PC-3 (cell line): ENCODE measurements at places on chromosomes 6 and 20. TPM values are rescaled to one million over a fixed set of nuclear protein-coding genes. Genes with fewer than 3 reads are reported as not detected.

DNA sequence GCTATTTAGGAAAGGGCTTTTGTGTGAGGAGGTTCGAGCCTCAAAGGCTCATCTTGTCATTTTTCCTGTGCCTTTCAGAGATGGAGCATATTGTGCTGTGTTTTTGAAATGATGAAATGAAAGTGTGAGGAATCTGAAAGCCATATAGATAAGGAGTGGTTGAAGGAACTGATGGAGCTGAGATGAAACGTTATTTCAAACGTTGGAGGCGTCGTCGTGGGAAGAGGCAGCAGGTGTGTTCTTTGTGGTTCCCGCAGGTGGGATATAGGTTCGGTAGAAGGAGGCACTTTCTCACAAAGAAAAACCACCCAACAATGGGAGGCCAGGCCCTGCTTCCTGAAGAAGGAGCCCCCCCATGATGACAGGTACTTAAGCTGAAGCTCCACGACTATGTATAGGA, 83.2 kb upstream of the SNAP25 start:
- H3K27ac ChIP-seq, result no peak overlapping the region
- H3K4me1 ChIP-seq, result no peaks in the 10 kb centered on the region
- H3K27me3 ChIP-seq, result peaks cover 73% of the 10 kb centered on the region

DNA sequence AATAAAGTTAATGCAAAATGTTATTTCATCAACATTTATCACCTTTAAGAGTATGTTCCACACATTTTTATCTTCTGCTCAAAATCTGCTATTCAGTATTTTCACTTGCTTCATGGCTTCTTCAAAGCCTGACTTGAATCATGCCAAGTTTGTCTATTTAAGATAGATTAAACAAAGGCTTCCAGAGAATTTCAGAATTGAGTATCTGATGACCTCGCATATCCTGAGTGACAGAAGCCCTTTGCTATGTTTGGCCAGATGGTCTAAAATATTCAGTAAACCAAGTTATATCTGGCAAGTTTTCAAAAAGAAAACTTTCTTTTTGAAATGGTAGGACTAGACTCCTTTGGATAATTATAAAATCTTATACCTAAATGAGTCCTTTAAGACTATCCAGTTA, 348.9 kb upstream of the KCNQ5 start:
- H3K4me3 ChIP-seq, result no peak overlapping the region
- DNase-seq, result no peak
- no peaks in the 10 kb centered on the region for H3K36me3 ChIP-seq
- H3K27ac ChIP-seq, result no peak overlapping the region
- H3K27me3 ChIP-seq, result no peaks in the 10 kb centered on the region

DNA sequence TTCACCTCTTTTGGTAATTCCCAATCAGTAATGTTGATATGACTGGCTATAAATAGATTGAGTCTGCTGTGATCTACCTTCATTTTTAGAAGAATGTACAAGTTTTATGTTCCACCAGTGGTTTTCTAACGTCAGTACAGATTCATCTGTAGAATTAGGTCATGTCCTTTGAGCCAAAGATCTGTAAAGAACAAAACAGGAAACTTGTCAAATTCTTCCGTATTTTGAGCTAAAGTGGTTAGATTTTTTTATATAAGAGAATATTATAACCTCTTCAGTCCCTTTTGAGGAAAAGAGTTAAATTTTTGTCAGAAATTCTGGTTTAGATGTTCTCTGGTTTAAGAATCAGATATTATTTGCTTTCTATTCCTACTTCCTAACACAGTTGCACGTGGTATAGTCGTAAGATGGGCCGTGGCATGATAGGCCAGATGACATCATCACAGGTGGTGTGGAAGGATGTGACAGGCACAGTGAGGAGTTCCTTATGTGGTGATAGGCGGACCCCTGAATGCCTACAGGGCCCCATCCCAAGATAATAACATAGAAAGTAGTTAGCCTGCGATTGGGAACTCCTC, 62.3 kb downstream of the SNX9 start:
- H3K4me3 ChIP-seq, result no peak overlapping the region
- DNase-seq, result no peak
- no peaks in the 10 kb centered on the region for H3K27me3 ChIP-seq
- no peak overlapping the region for H3K27ac ChIP-seq
- no peaks in the 10 kb centered on the region for H3K4me1 ChIP-seq

- peaks cover 21% of the 10 kb centered on the region for H3K4me1 ChIP-seq
- H3K27me3 ChIP-seq, result no peaks in the 10 kb centered on the region
- no peak overlapping the region for H3K4me3 ChIP-seq
- DNase-seq, result no peak
Observed at GRCh38 chr6:137937834-137938233, 70.8 kb downstream of the TNFAIP3 start.

GRCh38 chr20:95215-95614, 7.7 kb downstream of the DEFB125 start:
- H3K27me3 ChIP-seq, result peaks cover 27% of the 10 kb centered on the region; the same call in 1 of the 2 replicates
- H3K4me3 ChIP-seq, result no peak overlapping the region
- no peak for DNase-seq
- H3K27ac ChIP-seq, result no peak overlapping the region

DNA sequence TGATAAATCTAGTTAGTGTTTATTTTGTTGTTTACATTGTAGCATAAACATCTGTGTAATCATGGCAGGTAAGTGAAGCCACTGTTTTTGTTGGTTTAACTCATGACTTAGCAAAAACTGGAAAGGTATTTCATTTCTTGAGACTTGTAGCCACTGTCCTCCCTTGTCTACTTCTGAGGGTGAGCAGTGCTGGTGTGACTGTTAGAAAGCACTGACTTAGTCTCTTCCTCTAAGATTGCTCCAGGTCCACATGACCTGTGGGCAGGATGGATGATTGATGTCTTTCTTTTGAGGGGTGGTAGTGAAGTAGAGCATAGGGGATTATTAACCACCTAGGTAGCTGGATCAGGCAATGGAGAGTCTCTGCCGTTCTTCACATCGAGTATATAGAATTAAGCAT, 203.8 kb downstream of the ARID1B start:
- H3K4me1 ChIP-seq, result peaks cover 38% of the 10 kb centered on the region
- no peaks in the 10 kb centered on the region for H3K36me3 ChIP-seq
- peak overlapping the region; percentile 7; the same call in 1 of the 2 replicates for H3K4me3 ChIP-seq
- H3K27me3 ChIP-seq, result no peaks in the 10 kb centered on the region

DNA sequence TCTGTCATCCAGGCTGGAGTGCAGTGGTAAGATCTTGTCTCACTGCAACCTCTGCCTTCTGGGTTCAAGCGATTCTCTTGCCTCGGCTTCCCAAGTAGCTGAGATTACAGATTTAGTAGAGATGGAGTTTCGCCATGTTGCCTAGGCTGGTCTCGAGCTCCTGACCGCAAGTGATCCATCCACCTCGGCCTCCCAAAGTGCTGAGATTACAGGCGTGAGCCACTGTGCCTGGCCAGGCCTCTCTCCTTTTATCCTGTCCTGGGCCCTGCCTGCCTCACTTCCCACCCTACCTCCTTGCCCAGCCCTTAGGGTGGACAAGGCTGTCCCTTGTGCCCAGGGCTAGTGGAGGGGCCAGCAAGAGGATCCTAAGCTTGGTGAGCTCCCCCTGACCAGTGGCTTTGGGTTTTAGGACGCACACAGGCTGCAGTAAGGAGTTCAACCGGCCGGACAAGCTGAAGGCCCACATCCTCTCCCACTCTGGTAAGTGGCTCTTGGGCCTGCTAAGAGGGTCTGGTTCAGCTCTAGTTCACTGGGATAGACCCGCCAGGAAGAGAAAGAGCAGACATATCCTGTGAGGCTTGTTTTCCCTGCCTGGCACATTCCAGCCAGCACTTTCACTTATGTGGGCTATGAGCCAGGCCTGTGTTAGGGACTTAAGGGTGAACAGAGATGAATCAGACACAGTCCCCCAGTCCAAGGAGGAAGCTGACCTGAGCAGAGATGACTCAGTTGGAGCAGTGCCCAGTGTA, 21.9 kb upstream of the CHMP4B start:
- H3K36me3 ChIP-seq, result no peaks in the 10 kb centered on the region
- peak; percentile 100 for DNase-seq
- peaks cover 41% of the 10 kb centered on the region for H3K4me1 ChIP-seq

GRCh38 chr20:12199703-12200102, 282.0 kb downstream of the BTBD3 start:
- no peaks in the 10 kb centered on the region for H3K27me3 ChIP-seq
- no peak for DNase-seq
- no peaks in the 10 kb centered on the region for H3K4me1 ChIP-seq
- no peaks in the 10 kb centered on the region for H3K36me3 ChIP-seq
- H3K27ac ChIP-seq, result no peak overlapping the region
- H3K4me3 ChIP-seq, result no peak overlapping the region

DNA sequence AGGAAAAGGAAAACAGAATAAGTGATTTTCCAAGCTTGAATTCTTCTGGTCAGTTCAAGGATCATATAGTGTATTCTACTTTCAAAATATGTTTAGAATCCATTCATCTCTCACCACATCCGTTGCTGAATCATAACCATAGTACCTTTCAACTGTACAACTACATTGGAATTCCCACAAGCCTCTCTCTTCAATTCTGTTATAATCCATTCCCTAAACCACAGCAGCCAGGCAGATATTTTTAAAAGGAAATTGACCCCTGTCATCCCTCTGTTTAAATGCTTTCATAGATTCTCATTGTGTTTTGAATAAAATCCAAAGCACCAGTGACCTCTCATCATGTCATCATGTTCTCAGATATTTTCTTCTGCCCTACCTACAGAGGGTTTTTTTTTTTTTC, 412.7 kb downstream of the GRIK2 start:
- no peaks in the 10 kb centered on the region for H3K27me3 ChIP-seq
- no peaks in the 10 kb centered on the region for H3K36me3 ChIP-seq

GRCh38 chr20:3933218-3933617, 44.0 kb downstream of the PANK2 start:
- no peak for DNase-seq
- no peak overlapping the region for H3K27ac ChIP-seq
- peaks cover 8% of the 10 kb centered on the region; the same call in 1 of the 2 replicates for H3K4me1 ChIP-seq
- H3K36me3 ChIP-seq, result 0 out of 2 replicates have a peak, but pooled peaks cover 3% of the 10 kb centered on the region
- no peak overlapping the region for H3K4me3 ChIP-seq

DNA sequence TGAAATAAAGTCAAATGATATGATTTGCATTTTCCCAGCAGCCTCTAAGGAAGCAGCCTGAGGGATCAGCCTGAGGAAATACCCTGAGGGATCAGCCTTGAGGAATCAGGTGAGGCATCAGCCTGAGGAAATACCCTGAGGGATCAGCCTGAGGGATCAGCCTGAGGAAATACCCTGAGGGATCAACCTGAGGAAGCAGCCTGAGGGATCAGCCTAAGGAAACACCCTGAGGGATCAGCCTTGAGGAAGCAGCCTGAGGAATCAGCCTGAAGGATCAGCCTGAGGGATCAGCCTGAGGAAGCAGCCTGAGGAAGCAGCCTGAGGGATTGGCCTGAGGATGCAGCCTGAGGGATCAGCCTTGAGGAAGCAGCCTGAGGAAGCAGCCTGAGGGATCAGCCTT, 669.7 kb upstream of the AGPAT4 start:
- no peaks in the 10 kb centered on the region for H3K4me1 ChIP-seq
- H3K27me3 ChIP-seq, result peaks cover 33% of the 10 kb centered on the region
- DNase-seq, result no peak
- H3K27ac ChIP-seq, result no peak overlapping the region
- no peaks in the 10 kb centered on the region for H3K36me3 ChIP-seq
- H3K4me3 ChIP-seq, result no peak overlapping the region

DNA sequence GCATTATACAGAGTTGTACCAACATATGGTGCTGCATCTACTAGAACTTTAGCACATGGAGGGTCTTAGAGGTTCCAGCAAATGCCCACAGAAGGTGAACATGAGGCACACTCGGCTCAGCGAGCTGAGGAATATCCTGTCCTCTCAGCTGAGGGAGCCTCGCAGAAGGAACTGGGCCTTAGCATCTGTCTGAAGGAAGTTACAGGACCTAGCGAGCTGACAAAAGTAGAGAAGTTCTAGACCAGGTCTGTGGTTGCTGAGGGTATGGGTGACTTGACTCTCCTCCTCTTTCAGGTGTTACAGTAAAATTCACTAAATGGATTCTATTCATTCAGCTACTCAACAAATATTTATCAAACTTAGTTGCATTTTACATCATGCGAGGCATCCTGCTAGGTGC, 157.2 kb downstream of the ZDHHC14 start:
- no peak overlapping the region for H3K27ac ChIP-seq
- H3K4me3 ChIP-seq, result no peak overlapping the region
- no peaks in the 10 kb centered on the region for H3K27me3 ChIP-seq

- no peak overlapping the region for H3K4me3 ChIP-seq
- no peak for DNase-seq
Observed at GRCh38 chr6:37611516-37611915, 86.2 kb downstream of the MDGA1 start.

DNA sequence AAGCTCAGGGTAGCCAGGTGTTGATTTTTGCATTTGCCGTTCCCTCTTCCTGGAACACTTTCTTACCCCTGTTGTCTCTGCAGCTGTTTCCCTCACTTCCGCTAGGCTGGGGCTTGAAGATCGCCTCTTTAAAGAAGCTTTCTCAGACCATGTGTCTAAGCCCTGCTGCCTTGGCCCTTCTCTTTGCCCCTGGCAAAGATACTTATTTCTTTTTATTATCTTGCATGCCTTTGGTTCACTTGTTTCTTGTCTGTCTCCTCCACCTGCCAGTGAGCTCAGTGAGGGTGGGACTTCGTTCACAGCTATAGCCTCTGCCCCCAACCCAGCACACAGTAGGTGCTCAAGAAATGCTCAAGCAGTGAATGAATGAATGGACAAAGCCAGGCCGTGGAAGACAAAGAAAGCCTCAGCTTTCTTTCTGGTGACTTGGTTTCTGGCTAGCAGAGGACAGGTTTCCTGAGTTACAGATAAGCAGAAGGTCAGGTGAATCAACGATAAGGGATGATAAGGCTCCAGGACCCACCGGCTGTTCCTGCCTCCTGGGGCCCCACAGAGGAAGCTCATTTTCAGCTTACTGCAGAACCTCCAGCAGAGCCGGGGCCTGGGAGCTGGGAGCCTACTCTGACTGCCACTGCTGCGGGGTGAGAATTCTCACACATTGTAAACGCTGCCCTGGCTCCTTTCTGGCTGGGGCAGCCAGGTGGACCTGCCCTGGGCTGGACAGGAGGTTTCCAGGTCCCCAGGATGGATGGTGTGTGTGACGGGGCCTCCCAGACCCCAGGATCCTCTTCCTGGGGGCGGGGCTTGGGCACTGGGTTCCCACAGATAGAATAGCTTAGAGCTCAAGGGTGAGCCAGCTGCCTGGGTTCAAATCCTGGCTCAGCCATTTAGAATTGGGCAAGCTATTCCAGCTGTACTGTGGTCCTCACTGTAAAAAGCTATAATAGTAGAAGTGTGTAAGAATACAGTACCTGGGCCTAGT, 29.8 kb downstream of the SNAI1 start:
- H3K27ac ChIP-seq, result no peak overlapping the region
- H3K4me3 ChIP-seq, result no peak overlapping the region
- no peaks in the 10 kb centered on the region for H3K27me3 ChIP-seq
- no peak for DNase-seq
- H3K4me1 ChIP-seq, result no peaks in the 10 kb centered on the region

- H3K4me3 ChIP-seq, result peak overlapping the region; percentile 39
- H3K27me3 ChIP-seq, result peaks cover 76% of the 10 kb centered on the region
- no peak overlapping the region for H3K27ac ChIP-seq
- H3K36me3 ChIP-seq, result no peaks in the 10 kb centered on the region
Observed at GRCh38 chr20:63025534-63026331, 19.0 kb upstream of the BHLHE23 start.

The DEFB126 gene
- total RNA-seq, result not detected in 2 replicates

The HLA-B gene
- 55.4 and 168 TPM in 2 replicates for total RNA-seq

The LRRN4 gene
- total RNA-seq, result 0.44 TPM in 1 of 2 replicates, not detected in the other

The SLC22A7 gene
- total RNA-seq, result not detected in 2 replicates

The TOMM6 gene
- total RNA-seq, result 142 and 162 TPM in 2 replicates

The UNC5CL gene
- 0.58 and 1.4 TPM in 2 replicates for total RNA-seq

The RBPJL gene
- not detected in 2 replicates for total RNA-seq

The RARS2 gene
- 12.7 and 14.8 TPM in 2 replicates for total RNA-seq

The NR2E1 gene
- 0.07 TPM in 1 of 2 replicates, not detected in the other for total RNA-seq

The TUBB1 gene
- total RNA-seq, result not detected in 2 replicates

The PKIB gene
- 22.4 and 28.0 TPM in 2 replicates for total RNA-seq
